ENCODE measurements at places on chromosomes 3 and 15.

DNA sequence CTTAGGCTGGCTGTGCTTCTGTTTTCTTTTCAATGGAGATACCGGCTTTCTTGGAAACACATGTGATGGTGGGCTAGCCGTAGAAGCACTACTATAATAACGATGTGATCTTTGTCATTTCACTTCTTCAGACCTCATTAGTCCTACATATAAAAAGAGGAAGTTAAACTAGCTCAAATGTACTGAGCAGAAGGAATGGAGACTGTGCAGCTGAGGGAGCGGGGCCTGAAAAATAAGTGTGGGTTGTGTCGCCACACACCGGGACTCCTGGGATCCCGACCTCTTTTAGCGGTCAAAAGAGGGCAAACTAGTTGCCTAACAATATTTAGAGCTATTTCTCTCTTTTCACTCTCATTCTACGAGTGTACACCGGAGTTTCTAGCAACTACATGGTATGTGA lies 1.0 kb upstream of the RNF7 start:
- no peak for DNase-seq

- DNase-seq = no peak
Observed at GRCh38 chr3:12578742-12579141, 21.9 kb downstream of the MKRN2 start.

- peak; percentile 29 for DNase-seq
Observed at GRCh38 chr3:53668872-53669271, 174.5 kb downstream of the CACNA1D start.

DNA sequence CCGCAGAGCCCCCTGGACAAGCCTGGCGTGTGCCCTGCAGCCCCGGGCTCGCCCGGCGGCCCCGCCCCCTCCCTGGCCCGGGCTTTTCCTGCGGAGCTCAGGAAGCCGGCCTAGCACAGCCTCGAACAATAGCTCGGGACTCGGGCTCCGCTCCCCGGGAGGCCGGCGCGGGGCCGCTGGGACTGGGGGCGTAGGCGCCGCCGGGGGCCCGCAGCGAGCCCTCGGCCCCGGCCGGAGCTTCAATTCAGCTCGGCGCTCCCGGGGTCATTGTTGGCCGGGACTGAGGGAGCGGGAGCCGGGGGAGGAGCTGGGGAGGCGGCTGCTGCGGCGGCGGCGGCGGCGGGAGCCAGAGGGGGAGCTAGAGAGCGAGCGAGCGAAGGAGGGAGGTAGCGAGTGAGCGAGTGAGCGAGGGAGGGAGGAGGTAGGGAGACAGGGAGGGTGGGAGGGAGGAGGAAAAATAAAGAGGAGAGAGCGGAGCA lies 41.0 kb upstream of the ROPN1 start:
- DNase-seq = peak; percentile 97

GRCh38 chr3:142656575-142656974 lies 60.4 kb downstream of the PLS1 start:
- no peak for DNase-seq

DNA sequence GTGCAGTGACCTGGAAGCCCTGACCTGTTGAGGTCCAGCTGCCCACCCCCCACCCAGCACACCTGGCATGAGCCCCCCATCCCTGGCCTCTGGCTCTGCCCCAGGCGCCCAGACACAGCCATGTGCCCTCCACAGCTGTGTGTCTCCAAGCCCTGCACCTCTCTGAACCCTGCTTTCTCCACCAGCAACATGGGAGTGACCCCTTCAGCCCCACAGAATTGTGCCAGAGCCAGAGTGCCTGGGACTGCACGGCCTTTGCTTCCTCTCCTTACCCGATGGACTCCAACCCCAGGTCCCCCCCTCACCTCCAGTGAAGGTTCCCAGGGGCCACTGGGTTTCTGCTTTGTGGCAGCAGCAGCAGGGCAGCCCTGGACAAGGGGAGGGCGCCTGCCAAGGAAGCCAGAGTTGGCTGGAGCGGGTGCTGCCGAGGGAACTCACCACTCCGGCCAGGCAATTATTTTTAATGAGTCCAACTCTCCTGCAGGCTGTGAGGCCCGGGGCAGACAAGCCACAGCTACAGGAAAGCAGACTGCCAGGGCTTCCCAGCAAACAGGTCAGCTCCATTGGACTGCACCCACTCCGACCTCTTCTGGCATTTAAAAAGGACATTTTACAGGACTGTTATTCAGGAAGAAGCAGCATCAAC lies 24.1 kb downstream of the PRR20G start:
- no peak for DNase-seq

DNA sequence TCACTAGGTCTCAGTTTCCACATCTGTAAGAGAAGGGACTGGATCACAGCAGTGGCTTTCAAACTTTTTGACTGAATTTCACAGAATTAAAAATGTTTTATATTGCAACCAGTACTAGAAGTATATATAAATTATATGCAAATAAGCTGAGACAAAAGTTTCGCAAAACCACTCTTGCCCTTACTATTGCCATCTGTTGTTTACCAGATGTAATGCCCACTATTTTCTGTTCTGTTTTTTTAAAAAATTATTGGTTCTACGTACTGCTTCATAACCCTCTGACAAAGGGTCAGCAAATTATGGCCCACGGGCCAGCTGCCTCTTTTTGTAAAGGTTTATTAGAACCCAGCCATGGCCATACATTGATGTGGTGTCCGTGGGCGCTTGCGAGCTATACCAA lies 44.8 kb downstream of the PDIA5 start:
- DNase-seq = no peak

GRCh38 chr3:73674280-73674679 lies 49.5 kb upstream of the PDZRN3 start:
- no peak for DNase-seq

- DNase-seq = no peak
Observed at GRCh38 chr15:57920911-57921310, 144.6 kb downstream of the ALDH1A2 start.

DNA sequence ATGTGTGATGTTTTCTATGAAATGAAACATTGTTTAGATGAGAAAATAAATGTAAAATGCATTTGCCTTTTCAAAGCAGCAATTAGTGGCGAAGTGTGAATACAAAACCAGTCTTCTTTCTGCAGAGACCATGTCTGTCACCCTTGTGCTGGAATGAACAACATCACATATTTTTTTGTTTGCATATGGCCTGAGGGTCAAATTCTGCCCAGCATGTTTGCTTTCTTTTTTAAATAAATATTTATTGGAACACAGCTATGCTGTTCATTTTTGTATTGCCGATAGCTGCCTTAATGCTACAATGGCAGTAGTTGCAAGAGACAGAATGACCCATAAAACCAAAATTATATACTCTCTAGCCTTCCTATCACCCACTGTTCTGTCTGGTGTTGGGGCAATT lies 75.3 kb upstream of the SNRPN start:
- no peak for DNase-seq

DNA sequence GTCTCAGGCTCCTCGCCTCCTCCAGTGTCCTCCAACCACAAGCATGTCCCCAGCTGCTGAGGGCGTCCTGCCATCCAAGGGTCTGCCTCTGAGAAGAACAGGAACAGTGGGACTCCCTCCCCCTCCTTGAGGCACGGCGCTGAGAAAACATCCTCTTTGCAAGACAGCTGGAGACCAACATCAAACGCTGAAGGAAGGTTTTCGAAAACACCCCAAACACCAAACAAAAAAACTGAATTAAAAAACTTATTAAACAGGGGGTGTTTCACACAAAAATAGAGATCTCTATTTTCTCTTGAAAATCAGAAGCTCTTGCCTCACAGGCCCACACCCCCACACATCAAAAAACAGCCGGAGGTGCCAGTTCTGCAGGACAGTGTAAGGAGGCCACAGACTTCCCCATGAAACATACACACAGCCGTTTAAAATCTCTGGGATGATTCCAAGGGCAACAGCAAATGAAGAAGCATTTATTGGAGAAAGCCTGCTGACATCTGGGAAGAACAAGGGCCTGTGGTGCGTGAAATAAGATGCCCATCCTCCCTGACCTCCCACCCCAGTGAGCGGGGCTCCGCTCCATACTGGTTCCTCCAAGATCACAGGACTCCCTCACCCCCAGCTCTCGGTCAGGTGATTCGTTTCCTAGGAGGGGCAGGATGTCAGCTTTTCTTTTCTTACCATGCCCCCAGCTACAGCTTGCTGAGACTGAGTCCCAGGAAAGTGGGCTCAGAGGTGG lies 71.3 kb downstream of the NUP210 start:
- no peak for DNase-seq

DNA sequence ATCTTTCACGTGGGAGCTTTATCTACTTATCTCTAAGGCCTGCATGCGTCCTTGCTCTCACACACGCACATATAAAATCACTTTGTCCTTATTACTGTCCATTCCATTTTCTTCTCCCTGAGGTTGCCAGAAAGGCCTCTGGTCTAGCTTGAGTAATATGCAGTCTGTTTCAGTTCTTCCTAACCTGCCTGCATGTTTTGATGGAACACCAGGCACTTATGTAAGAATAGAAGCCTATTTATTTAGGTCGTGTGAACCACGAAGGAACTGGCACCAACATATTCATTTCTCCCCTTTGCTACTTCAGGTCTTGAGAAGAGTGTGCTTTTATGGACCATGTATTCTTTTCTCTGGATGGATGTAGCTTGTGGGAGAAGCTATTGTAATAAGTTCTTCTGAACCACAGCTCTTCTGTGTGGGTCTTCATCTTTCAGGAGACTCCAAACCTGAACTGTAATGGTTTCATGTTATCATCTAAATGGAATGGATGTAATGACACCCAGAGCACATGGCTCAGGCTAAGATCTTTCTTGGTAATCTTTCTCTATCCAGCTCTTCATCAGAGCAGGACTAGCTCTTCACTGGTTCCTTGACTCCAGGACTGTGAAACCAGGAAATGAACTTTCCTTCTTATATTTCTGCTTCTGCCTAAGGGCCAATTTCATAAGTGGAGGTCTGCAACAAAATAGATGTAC lies 53.8 kb downstream of the UBE2E2 start:
- no peak for DNase-seq

DNA sequence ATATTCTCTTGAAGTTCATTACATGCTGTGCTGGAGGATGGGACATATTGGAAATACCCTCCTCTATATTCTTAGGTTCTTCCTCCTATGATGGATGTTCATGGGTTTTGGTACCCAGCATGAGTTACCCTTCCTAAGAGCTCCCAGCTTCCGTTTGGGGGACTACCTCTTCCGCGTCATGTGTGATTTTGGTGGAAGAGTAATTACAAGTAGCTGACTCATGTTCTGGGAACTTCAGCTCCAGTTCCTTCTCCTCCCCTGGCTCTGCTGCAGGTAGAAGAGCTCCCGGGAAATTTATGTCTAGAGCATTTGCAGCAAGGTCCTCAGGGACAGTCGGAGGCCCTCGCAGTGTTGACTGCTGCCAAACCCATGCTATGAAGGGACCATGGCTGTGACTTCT lies 208.8 kb upstream of the IL12A start:
- DNase-seq = no peak

- DNase-seq = no peak
Observed at GRCh38 chr15:84953726-84954125, 27.9 kb upstream of the PDE8A start.

DNA sequence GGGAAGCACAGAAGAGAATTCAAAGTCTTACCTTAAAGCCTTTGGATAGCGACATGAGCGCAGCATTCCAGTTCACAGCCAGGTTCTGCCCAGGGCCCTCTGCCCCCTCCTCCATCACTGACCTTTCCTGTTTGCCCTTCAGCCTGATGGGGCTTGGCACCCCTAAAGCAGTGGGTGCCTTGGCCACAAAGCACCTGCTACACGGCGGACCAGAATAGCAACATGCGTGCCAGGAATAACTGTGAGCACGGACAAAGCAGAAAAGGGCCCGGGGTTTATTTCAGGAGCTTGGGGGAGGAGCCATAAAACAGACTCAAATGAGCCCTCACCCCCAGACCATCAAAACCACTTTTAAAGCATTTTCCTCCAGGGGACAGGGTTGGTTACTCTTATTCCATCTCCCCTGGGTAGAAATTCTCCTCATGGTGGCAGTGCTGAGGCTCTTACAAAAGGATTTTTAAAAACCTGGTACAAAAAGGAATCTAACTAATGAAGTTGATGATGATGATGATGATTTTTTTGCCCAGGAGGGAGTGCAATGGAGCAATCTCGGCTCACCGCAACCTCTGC lies 135.4 kb downstream of the KLF13 start:
- no peak for DNase-seq

DNA sequence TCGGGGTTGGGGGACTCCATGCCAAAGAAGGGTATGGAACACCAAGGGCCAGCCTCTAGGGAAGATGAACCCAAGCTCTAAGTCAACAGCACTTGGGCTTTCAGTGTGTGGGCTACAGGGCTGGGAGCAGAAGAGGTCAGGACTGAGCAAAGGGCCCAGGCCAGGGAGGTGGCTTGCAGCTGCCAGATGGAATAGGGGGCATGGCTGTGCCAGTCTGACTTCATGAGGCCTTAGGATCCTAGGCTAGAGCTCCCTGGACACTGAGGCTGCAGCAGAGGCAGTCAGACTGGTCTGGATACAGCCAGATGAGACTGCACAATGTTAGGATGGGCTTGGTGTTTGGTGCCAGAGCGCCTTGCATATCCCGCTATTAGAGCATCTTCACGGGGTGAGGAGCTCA lies 3.8 kb downstream of the RASGRF1 start:
- no peak for DNase-seq

GRCh38 chr3:175383371-175383770 lies 524.2 kb downstream of the NAALADL2 start:
- DNase-seq = peak; percentile 8

DNA sequence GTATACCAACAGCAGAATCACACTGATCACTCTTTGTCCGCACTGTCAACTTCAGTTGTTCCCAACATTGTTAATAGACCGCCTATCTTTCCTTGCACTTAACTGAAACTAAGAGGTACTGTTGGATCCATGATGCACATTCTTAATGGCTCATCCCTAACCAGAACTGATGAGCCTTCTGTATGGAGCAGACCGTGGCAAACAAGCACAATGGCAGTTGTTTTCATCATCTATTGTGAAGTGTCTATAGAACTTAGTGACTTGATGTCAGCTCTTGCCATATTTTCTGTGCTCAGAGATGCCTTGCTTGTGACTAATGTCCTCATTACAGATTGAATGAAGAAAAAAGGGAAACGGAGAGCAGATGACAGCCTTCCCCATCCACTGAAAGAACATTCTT lies 347.4 kb downstream of the NLGN1 start:
- no peak for DNase-seq

GRCh38 chr15:55290528-55291057 lies 980 bp upstream of the RAB27A start:
- DNase-seq = peak; percentile 89

GRCh38 chr3:40924559-40925141 lies 274.7 kb upstream of the CTNNB1 start:
- no peak for DNase-seq

DNA sequence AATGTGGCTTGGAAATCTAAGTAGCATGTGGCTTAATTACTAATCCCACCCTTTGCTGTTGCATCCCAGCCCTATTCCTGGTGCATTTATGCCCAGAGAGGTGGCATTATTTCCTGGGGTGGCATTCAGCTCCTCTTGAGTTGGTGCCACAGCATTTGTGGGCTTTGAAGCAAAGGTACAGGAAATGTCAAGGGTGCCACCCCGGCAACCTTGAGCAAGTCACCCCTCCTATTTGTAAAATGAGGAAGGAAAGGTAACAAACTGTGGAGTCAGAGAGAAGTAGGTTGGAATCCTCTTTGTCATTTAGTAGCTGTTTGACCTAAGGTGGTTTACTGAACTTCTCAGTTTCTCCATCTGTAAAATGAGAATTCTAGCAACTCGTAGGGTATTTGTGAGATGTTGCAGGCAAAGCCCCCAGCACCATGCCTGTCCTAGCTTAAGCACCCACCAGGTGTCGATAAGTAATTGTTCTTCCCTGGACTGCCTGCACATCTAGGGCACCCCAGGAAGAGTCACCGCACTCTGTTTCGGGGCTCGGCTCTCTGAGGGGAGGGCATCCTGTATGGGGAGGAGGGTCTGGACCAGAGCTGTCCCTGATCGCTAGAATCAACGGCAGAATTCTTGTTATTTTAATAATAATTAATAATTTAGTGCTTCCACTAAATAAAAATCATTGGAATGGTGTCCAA lies 17.1 kb downstream of the ISG20 start:
- peak; percentile 2 for DNase-seq
